ENCODE measurements at places on chromosomes 6 and 20.

DNA sequence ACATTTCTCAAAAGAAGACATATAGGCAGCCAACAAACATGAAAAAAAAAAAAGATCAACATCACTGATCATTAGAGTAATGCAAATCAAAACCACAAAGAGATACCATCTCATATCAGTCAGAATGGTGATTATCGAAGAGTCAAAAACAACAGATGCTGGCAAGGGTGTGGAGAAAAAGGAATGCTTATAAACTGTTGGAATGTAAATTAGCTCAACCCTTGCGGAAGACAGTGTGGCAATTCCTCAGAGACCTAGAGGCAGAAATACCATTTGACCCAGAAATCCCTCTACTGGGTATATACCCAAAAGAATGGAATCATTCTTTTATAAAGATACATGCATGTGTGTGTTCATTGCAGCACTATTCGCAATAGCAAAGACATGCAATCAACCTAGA is 303.8 kb upstream of the THEMIS start:
- DNase-seq, result no peak

- no peak for DNase-seq
Observed at GRCh38 chr6:138677538-138677937, 96.0 kb upstream of the CCDC28A start.

- peak; percentile 11 for DNase-seq
Observed at GRCh38 chr6:20126789-20127653, 85.2 kb downstream of the MBOAT1 start.

DNA sequence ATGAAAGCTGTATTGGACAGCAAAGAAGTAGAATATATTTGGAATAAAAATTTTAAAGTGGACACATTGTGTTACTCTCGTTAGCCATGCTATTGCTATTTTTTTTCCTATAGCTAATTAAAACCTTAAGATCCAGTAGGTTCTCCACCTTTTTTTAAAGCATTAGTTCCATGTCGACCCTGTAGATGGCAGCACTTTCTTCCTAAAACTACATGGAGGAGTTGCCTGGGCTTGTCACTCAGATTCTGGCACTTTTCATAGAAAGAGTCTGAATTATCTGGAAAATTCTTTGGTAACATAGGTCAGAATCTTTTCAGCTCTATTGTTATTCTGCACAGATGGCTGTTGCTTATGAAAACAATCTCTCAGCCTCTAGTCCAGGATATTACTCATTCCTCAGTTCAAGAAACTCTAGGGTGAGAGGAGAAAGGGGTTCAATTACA is 42.0 kb upstream of the ESR1 start:
- peak; percentile 65 for DNase-seq

GRCh38 chr6:131062241-131063027 is 611 bp downstream of the EPB41L2 start:
- no peak for DNase-seq

- no peak for DNase-seq
Observed at GRCh38 chr6:84625506-84625905, 138.9 kb downstream of the TBX18 start.

DNA sequence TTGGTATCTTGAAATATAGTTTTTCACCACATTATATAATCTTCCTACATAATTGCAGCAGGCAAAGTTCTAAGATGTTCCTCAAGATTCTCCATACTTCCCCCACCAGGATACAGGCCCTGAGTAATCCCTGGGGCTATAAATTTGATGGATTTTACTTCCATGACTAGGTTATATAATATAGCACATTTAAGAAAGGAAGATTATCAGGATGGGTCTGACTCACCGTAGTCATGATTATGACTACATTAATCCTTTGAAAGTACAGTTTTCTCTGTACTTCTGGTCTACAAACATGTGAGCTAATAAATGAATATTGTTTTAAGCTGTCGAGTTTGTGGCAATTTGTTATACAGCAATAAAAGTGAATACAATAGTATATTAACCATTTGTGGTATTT is 122.5 kb downstream of the MACROD2 start:
- DNase-seq, result no peak

GRCh38 chr6:4102687-4103244 is 23.8 kb upstream of the FAM217A start:
- DNase-seq, result no peak

- DNase-seq, result no peak
Observed at GRCh38 chr6:114007516-114007915, 36.6 kb upstream of the HDAC2 start.

- no peak for DNase-seq
Observed at GRCh38 chr6:138914701-138915100, 73.4 kb downstream of the REPS1 start.

GRCh38 chr6:50442531-50443040 is 270.7 kb upstream of the TFAP2D start:
- no peak for DNase-seq

DNA sequence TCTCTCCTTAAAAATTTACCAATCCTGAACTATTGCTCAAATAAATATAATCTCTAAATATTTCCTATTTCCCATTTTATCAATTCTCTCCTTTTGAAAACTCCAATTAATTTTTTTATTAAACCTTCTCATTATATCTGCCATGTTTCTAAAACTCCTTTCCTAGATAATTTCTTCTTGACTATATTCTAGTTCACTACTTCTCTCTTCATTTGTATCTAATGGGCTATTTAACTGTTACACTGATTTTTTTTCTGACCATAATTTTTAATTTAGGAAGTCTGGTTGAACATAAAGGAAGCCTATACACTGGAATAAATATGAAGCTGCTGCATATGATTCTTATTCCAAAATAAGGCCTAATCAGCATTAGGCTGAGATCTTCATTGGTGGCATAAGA is 96.3 kb upstream of the PLN start:
- no peak for DNase-seq

DNA sequence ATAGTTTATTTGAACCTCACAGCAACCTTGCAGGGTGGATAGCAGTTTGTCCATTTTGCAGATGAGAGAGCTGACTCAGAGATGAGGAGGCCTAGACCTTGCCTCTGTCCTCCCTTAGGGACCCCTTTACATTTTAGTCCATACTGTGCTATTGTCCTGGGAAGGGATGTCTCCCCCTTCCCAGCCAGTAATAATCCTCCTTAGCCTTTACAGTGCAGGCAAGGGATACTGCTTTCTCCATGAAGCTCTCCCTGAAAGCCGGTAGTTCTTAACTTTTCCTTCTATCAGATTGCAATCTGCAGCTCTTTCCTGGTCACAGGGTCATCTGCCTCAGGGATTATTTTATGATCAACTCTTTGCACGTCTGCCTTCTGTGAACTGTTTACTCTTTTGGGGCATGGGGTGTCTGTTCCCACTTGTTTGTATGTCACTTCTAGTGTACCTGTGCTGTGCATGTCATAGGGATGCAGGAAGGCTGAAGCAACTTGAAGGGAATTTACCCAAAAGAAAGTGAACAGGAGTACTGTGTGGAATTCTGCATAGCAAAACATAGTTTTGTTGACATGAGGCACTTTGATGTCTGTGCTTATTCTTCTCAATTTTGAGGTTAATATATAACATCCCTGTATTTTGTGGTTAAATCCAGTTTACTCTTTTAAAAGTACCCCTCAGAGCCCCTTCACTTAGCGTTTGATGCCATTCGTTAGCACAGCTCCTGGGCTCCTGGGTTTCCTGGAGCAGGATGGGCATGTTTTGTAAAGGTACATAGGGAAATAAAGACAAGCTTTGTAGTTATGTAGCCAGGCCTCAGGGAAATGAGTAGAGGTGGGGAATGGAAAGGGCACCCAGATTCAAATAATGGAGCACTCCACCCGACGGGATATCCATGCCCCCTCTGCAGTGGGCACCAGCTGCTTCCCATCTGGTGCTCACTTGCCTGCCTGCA is 38.1 kb downstream of the DHX35 start:
- DNase-seq, result no peak

DNA sequence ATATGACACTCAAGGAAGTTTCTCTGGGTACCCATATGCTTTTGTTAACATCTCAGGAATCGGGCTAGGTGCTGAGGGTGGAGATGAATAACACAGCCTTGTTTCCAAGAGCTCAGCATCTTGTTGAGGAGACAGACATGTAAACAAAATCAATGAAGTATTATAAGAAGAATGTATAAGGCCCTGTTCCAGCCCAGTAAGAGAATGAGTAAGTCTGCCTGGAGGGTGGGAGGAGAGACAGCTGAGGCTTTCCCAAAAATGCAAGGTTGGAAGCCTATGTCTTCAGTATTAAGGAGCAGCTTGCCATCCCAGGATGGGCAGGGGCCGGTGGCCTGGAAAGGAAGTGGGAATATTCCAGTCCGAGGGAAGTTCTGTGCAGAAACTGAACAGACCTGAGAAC is 615.3 kb upstream of the BTBD3 start:
- peak; percentile 14 for DNase-seq

DNA sequence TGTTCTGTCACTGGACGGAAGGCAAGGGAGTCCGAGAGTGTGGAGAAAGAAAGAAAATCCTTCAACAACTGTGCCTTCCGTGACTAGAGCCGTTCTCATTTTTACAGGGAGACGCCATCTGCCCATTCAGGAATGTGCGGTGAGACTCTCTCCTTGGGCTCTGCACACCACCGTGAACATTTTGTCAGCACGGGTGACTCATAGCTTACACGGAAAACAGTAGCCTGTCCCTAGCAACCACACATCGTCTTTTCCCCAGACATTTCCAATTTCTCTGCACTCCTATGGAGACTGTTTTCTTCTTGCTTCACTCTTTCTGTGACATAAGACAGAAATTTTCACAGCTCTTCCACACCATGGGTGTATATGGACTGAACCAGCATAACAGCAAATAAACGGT is 55.1 kb downstream of the TBXT start:
- no peak for DNase-seq

GRCh38 chr20:22520381-22520780 is 64.0 kb downstream of the FOXA2 start:
- no peak for DNase-seq

- DNase-seq, result no peak
Observed at GRCh38 chr20:51497542-51498467, 44.7 kb downstream of the NFATC2 start.

- DNase-seq, result no peak
Observed at GRCh38 chr6:57283106-57283505, 34.3 kb upstream of the PRIM2 start.

GRCh38 chr6:52207066-52207465 is 20.9 kb downstream of the IL17A start:
- no peak for DNase-seq

DNA sequence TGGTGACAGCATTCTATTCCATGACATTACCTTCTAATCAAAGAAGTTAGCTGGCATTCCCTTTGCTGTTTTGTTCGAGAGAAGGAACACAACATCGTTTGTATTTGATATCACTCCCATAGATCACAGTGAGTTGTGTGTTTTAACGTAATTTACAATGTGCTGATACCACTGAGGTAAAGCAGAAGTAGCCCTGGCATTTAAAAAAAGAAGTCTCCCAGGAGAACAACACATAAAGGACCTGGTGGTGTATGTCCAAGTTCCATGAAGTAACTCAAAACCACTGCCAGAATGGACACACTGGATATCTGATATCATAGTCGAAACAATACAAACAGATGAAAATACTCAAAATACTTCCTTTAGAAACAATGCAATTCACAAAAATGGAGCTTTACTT is 351.7 kb downstream of the RNGTT start:
- no peak for DNase-seq

- DNase-seq, result no peak
Observed at GRCh38 chr6:29720863-29721262, 2.4 kb upstream of the HLA-F start.

DNA sequence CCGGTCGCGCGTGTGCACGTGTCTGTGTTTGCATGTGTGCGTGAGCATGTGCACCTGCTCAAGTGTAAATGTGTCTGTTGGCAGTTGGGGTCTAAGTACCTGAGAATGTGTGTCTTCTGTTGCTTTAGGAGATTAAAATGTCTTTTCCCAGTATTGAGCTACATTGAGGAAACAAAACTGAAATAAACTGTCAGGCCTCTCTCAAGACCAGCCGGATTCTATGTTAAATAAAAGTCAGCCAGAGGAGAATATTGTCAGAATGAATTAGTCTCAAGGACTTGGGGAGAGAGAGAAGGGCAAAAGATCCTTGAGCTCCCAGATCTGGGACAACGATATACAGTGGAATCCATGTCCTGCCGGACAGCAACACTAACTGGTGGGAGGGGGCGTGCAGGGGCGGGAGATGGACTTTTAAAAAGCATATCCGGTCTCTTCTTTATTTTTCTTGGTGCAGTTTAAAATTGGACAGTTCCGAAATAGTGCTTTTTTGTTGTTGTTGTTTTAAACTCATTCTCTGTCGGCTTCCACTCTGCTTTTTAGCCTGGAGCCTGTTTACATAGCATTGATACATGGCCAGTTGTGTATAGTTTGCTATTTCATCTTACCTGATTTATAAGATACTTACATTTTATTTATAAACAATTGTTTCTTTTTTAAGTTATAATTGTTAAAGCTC is 3.3 kb upstream of the TBX18 start:
- DNase-seq, result no peak

Data from AG09319 (cell line).